ENCODE measurements at places on chromosomes 6 and 20. TPM values are rescaled to one million over a fixed set of nuclear protein-coding genes. Genes with fewer than 3 reads are reported as not detected.

GRCh38 chr6:84449220-84449619, 221.8 kb upstream of the CEP162 start:
- no peak for DNase-seq
- no peak overlapping the region for H3K27ac ChIP-seq
- no peaks in the 10 kb centered on the region for H3K4me1 ChIP-seq
- H3K4me3 ChIP-seq = no peak overlapping the region

GRCh38 chr6:39924283-39924682, 10.0 kb downstream of the MOCS1 start:
- no peak overlapping the region for H3K27ac ChIP-seq
- no peaks in the 10 kb centered on the region for H3K27me3 ChIP-seq
- no peaks in the 10 kb centered on the region for H3K36me3 ChIP-seq
- no peak overlapping the region for H3K4me3 ChIP-seq

DNA sequence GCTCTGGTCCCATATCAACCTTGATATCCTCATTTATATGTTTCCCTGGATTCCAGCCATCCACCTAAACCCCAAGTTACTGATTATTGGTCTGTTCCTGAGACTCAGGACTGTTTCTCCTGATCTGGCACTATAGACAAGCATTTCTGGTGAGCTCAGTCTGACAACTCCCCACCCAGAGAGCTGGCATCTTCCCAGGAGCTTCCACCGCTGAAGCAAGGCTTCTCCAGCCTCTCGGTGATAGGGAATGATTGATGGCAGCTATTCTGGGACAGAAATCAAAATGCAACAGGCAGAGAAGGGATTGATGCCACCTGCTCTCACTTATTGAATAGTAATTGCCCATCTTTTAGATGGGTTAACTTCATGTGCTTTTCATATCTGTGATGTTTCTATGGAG, 169.7 kb upstream of the GGTLC1 start:
- H3K4me3 ChIP-seq = no peak overlapping the region
- no peak for DNase-seq
- H3K27ac ChIP-seq = no peak overlapping the region

Gene NOX3
- not detected for total RNA-seq

Gene ASIP
- not detected for total RNA-seq
